Kidney (tissue), 22 donors: ENCODE measurements at places on chromosomes 1 and 21. TPM values are rescaled to one million over a fixed set of nuclear protein-coding genes. Genes with fewer than 3 reads are reported as not detected.

Gene OR2L8
- not detected for total RNA-seq

Gene FAM163A
- total RNA-seq: not detected

Gene OR2L5
- not detected for total RNA-seq

Gene ADAM15
- total RNA-seq: 152 TPM

Gene HSD11B1
- total RNA-seq: 1.8 TPM

Gene KCNE1
- 2.5 TPM for total RNA-seq

Gene MOV10
- total RNA-seq: 62.5 TPM

Gene TNFRSF9
- 0.54 TPM for total RNA-seq

Gene DISC1
- 15.9 TPM for total RNA-seq

Gene ZMYND12
- total RNA-seq: 1.9 TPM

Gene ACTL8
- total RNA-seq: not detected

Gene AIM2
- total RNA-seq: 4.6 TPM

Gene NUDT17
- 3.8 TPM for total RNA-seq

Gene TMEM269
- total RNA-seq: 0.22 TPM

Gene BRINP3
- total RNA-seq: 1.8 TPM
